Activated CD8-positive, alpha-beta memory T cell treated with anti-CD3 and anti-CD28 coated beads for 1 hour (primary cell): ENCODE measurements at places on chromosomes 1 and 21.

GRCh38 chr1:171222936-171223335, 25.4 kb upstream of the FMO1 start:
- DNase-seq, result no peak

- DNase-seq, result no peak
Measured at GRCh38 chr1:70382682-70383081, 28.2 kb upstream of the ANKRD13C start.

DNA sequence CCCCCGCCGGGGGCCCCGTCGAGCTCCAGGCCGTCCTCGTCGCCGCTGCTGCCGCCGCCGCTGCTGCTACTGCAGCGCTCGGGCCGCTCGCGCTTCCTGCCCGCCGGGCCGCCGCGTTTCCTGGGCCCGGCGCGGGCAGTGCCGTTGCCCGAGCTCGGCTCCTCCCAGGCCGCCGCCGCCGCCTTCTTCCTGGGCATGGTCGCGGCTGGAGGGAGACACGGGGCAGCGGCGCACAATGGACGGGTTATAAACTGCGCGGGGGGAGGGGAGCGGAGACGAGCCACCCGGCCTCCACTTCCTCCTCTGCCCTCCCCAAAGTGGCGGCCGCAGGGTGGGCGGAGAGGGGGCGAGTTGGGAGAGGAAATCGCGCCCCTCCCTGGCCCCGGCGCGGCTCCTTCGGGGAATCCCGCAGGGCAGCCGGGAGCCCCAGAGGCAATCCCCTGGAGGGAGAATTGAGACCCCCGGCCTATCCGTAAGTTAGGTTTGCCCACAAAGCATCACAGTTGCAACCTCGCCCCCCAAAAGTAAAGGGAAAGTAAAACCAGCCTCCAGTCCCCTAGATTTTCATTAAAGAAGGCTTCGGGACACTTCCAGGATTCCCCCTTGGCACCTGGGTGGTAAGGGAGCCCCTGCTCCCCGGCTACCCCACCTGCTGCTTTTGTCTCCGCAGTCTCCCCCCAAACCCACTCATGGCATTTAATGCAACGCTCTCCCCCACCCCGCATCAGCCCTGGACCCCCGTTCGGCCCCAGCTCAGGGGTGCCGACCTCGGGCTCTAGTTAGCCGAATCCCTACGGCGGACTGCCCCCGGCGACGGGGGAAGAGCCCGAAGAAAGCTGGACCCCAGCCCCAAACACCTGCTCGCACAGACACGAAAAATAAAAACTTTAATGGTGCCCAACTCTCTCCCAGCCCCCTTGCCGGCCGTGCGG, 893 bp downstream of the RCC2 start:
- DNase-seq, result no peak

GRCh38 chr1:40438391-40439015, 11.8 kb upstream of the ZFP69B start:
- no peak for DNase-seq

GRCh38 chr1:19024532-19024931, 68.1 kb upstream of the IFFO2 start:
- DNase-seq, result no peak

- no peak for DNase-seq
Measured at GRCh38 chr1:52725903-52726264, 369 bp upstream of the ZYG11B start.

DNA sequence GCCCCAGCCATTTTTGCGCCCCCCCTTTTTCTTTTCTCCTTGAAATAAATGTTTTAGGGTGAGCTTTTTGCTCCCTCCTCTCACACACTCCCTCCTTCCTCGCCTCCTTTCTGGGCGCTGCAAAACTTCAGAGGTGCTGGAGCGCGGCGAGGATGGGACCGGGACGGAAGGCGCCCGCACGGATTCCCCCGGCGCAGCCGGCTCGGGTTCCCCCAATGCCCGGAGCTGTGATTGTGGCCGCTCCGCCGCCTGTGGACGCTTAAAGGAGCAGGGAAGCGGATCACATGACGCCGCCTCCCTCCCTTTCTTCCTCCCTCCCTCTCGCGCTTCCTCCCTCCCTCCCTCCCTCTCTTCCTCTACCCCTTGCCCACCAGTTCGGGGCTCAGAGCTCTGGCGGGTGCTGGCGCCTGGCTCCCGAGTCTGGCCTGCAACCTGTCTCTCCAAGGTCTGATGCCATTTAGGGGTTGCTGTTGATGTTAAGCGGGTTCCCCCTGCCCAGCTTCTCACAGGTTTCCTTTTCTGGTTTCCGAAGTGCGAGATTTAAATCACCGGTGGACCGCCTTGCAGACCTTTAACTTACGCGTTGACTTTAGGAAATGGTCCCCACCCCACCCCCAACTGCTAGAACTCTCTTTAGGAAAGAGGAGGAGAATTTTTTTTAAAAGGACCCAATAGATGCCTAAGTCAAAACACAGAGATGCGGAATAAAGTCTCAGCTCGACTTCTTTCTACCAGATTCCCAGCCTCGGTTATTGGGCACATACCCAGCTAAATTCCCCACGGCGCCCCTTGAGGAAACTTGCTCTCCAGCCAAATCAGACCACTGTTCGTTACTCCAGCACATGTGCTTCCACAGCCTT, at the start of gene WLS:
Gene WLS (minus strand): TSS at position 235 of the 860 bp plus-strand sequence. CDS start 224 bp downstream, at position 11.
- no peak for DNase-seq

GRCh38 chr1:175319912-175320230, 127.3 kb upstream of the KIAA0040 start:
- DNase-seq, result no peak

DNA sequence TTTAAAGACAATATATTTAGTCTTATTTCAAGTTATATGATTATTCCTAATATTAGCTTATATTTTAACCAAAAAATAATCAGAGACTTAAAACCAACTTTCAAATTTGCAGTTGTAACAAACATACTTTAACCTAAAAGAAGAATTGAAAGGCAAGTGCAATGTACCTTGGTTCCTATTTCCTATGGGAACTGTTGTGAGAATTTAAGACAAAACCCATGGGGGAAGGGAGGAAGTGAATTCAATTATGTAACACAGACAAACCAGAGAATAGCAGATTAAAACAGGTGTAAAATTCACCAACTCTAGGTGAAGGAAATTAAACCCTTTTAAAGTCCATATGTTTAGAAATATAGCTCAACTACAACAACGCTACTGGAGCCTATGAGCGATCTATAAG, 22.6 kb upstream of the CR2 start:
- no peak for DNase-seq

DNA sequence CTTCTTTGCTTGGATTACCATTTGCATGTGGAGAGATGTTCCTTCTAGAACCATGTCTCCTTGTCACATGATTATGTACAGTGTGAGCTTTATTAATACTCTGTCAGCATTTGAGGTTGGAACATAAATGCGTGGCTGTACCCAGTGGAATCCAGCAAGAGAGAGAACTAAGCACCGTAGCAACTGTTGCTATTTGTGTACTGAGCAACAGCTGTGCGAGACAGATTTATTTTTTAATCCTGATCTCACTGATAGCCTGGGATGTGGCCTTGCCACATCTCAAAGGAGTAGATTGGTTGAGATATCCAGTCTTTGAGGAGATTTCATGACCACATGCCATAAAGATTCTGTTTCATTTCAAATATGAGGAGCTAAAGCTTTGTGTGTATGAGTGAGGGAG, 43.4 kb downstream of the KIF1B start:
- DNase-seq, result no peak

GRCh38 chr1:1117469-1117831, 1.6 kb upstream of the C1orf159 start:
- DNase-seq, result no peak

- DNase-seq, result no peak
Measured at GRCh38 chr1:221778125-221778524, 36.2 kb upstream of the DUSP10 start.

GRCh38 chr1:17816511-17816910, 61.4 kb downstream of the ACTL8 start:
- no peak for DNase-seq

DNA sequence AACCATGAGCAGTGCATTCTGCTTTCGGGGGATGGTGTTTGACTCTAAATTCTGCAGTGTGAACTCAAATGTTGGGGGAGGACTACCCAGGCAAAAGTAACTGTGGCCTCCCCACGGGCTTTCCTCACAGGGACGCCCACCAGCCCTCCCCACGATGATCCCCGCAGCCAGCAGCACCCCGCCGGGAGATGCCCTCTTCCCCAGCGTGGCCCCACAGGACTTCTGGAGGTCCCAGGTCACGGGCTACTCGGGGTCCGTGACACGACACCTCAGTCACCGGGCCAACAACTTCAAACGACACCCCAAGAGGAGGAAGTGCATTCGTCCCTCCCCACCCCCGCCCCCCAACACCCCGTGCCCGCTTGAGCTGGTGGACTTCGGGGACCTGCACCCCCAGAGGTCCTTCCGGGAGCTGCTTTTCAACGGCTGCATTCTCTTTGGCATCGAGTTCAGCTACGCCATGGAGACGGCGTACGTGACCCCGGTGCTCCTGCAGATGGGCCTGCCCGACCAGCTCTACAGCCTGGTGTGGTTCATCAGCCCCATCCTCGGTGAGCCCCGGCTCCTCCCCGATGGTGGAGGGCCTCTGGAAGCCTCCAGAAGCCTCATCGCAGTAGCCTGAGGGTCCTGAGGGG, 6.4 kb downstream of the SLC45A1 start:
- DNase-seq, result no peak

DNA sequence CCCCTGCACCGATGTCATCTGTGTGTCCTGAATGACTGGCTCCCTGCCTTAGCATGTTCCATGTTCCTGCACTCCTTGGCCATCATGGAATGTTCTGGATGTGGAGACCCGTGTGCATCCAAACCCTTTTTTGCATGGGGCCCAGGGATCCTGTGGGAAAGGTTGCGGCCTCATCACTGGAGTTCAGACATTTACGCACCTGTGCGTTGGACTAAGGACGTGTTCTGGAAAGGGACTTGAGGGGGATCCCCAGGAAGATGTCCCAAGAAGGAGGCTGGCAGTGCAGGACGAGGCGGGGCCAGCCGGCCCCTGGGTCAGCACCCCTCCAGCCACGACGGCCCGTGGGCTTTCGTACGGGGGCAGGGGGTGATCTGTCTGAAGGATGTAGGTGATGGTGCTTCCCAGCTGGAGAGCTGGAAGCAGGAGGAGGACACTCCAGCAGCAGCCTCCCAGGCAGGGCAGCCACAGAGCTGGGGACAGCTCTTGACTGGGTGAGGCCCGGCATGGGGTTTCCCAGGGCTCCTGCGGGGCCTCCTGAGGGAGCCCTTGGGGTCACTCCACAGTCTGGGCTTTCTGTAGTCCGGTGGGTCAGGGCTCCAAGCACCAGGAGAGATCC, 67.2 kb downstream of the SCCPDH start:
- no peak for DNase-seq

DNA sequence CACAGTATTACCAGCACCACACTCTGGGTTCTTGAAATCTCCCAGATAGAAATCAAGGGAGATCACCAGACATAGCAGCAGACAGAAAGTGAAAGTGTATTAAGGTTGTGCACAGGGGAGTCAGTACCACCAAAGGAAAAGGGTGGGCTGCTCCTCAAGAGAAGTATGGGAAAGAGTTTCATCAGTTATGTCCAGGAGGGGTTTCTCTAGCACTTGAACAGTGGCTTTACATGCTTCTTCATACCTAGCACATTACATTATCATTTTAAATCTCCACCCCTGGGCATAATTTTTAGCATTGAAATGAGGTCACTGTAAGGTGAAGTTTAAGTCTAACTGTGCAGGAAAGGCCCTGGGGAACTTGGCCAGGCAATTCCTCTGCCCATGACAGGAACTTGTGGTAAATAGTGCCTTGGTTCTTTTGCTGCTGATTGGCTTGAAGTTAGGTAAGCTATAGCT, 601.0 kb downstream of the NUF2 start:
- no peak for DNase-seq

DNA sequence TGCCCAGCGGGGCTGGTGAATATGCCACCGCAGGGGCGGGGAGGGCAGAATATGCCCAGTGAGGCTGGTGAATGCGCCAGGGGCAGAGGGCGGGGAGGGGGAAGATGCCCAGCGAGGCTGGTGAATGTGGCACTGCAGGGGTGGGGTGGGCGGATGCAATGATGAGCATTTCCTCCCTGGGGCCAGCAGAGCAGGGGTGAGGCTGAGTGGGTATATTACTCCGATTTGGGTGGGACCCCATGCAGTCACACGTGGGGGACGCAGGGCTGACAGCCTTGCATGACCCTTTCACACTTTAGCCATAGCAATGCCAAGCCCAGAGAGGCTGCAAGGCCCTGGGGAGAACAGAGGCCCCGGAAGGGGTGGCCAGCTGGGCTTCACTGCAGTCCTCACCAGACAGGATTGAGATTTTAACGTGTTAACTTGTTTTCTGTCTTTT, 9.3 kb upstream of the SLX9 start:
- DNase-seq, result no peak

DNA sequence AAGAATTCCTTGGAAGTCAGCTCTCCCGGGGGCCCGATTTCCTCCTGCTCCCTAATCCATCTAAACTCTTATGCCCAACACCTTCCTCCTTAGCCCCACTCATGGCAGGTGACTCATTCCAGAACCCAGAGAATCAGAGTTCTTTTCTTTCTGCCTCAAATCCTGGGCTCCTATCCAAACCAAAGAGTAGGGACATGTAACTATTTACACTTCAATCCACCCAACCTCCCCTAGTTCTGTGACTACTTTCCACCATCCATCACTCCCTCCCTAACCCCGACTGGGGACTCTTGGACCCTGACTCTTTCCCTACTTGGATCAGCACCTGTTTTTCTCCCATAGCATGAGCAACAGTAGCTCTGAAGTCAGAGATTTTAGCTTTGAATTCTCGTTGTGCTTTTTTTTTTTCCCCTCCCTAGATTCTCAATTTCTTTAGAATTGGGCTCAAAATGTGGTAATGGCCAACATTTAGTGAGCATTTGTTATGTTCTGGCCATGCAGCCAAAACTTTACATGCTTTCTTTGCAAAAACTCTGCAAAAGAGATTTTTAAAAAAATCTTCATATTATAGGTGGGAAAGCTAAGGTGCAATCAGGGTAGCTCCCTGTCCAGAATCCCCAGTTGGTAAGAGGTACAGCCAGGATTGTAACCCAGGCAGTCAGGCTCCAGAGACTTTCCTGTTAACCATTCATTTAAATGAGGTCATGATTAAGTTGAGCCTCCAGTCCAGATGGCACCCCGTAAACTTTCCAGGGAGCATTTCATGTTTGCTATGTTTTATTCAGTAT, 7.5 kb upstream of the CYP4A11 start:
- DNase-seq, result no peak
